ENCODE measurements at places on chromosomes 11 and 22.

GRCh38 chr11:75077316-75077715, 19.4 kb downstream of the OR2AT4 start:
- DNase-seq = no peak

- no peak for DNase-seq
Measured at GRCh38 chr11:118200497-118200896, 24.1 kb upstream of the SCN2B start.

DNA sequence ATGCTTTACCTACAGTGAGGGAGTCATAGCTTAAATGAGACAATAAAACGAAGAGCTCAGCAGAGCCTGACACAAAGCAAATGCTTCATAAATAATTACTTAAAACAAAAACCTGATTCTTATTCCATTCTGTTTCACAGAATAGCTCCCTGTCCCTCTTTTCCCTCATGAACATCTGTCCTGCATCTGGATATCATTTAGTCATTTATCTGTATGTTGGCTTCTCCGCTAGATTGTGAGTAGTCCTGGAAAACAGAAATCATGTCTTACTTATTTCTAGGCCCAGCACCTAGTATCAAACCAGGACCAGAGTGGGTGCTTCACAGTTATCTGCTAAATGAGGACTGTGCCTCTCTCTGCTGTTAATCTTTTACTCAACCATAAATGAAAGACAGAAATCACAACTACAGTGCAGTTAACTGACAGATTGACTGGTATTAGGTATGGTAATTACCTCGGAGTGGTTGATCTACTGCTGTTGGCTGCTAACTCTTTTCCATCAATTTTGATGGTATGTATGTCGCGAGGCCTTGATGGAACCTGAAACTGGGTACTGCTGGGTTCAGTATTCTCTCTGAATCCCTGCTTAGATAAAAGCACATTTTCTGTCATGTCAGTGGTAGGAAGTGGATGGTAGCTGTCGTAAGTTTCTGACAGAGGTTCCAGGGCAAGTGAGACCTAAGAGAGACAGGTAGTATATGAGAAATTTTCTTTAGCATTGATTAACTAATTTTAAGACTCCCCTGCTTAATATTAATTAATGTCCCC, 31.5 kb downstream of the C2CD3 start:
- no peak for DNase-seq

DNA sequence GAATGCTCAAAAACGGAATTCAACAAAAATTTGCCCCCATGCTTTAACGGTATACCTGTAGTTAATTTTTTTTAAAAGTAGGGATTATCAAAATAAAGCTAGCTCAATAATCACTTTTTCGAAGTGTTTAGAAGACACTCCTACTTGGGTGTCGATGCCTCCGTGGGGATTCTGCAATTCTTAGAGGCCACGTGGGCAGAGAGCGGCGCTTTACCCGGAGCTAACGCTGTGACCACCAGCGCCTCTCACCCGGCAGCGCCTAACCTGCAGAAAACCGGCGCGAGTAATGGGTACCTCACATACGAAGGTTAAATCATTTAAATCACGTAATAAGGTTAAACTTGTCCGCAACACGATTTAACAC, 583 bp downstream of the TAF1D start:
- peak; percentile 58 for DNase-seq

DNA sequence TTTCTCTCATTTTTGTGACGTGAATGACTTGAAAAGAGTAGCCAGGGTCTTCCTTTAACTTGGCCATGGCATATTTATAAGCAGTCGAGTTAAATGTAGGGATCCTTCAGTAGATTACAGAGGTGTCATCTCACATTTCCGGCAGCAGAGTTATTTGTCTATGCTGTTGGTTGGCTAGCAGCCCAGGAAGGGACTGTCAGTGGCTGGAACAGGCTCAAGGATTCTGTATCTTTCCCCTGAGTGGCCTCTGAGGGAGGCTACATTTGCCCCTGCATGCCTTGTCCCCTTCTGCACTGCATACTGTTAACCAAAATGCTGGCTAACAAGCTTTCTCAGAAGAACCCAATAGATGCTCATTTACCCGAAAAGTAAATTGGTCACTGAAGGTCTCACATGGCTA, 187.6 kb downstream of the PGR start:
- DNase-seq = peak; percentile 51

DNA sequence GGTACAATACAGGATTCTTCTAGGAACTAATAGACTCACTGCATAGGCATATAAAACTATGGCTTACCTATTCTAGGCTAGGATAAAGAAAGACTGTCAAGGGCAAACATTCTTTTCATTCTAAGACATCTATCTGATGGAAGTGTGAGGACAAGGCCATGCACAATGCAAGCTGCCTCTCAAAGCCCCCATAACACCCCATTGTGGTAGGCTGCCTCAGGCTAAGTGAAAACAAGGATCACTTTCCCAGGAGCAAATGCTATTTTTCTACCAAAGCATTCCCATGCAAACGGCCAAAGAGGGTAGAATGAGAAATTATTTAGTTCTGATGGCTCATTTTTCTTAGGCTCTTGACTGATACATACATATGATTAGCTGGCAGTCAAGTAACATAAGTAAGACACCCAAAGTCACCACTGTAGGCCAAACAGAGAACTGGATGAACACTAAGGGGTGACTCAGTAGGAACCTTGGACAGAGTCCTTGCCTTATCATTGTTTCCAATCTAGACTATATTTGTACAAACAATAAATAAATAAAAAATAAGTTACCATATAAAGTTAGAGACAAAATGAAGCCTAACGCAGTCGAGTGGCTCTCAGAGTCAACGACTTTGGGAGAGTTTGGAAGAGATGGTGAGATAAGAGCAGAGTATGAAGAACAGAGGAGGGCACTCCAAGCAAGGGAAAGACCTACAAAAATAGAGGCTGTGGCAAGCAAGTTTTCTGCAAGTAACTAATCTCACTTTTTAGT, 303.6 kb downstream of the SBF2 start:
- no peak for DNase-seq

- DNase-seq = no peak
Measured at GRCh38 chr22:26923531-26923930, 266.1 kb downstream of the MIAT start.

DNA sequence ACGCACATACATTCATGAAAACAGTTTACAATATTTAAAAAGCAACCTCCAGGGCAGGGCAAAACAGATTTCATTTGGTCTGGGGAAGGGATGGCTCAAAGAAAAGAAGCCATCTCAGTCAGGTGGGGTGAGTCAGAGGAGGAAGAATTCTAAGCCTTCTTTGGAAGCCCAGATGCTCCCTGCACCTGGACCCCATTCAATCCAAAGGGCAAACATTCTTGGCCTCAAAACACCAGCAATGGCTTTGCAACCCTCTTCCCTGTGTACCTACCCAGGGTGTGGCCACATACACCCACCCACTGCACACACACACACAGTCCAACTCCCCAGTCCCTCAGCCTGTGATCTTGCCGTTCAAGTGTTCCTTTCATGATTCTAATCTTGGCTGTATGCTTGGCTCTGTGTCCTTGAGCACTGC, 2.0 kb downstream of the KCNE3 start:
- no peak for DNase-seq

- DNase-seq = peak; percentile 67
Measured at GRCh38 chr11:8206251-8207079, 37.6 kb upstream of the RIC3 start.

- DNase-seq = no peak
Measured at GRCh38 chr22:31377612-31378011, 21.8 kb upstream of the DRG1 start.

DNA sequence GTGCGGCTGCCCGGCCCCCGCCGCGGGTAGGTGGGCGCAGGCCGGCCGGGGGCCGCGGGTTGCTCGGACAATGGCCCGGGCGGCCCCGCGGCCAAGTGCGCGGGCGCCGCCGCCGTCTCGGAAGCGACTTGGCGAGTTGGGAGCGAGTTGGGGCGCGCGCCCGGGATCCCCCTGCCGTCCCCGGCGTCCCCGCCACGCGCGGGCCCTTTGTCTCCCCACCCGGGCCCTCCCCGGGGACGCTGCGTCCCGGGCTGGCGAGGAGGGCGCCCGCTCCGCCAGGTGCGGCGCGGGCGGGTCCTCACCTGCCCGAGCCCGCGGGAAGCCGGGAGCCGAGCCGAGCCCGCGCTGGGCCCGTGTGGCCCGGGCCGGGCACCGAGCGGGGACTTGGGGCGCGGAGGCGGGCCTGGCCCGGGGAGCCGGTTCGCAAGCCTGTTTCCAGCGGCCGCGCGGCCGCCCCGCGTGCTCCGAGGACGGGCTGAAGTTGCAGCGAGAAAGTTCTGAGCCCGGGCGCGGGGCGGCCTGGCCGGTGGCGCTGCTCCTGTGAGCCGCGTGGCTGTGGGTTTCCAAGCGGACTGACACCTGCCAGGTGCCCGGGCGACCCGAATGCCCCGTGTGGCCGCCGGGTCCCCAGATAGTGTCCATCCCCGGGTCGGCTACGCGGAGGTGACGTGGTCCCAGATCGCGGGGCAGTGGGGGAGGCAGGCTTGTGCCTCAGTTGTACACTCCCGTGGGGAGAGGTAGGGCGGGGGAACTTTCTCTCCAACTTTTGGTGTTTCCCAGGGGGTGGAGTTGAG, 586 bp downstream of the LRP5 start:
- DNase-seq = no peak
